ENCODE measurements at places on chromosomes 6 and 20. TPM values are rescaled to one million over a fixed set of nuclear protein-coding genes. Genes with fewer than 3 reads are reported as not detected.

TOX2 gene
- not detected for total RNA-seq

- DNase-seq: no peak
Measured at GRCh38 chr6:9272671-9273070, 837.3 kb upstream of the SLC35B3 start.

DNA sequence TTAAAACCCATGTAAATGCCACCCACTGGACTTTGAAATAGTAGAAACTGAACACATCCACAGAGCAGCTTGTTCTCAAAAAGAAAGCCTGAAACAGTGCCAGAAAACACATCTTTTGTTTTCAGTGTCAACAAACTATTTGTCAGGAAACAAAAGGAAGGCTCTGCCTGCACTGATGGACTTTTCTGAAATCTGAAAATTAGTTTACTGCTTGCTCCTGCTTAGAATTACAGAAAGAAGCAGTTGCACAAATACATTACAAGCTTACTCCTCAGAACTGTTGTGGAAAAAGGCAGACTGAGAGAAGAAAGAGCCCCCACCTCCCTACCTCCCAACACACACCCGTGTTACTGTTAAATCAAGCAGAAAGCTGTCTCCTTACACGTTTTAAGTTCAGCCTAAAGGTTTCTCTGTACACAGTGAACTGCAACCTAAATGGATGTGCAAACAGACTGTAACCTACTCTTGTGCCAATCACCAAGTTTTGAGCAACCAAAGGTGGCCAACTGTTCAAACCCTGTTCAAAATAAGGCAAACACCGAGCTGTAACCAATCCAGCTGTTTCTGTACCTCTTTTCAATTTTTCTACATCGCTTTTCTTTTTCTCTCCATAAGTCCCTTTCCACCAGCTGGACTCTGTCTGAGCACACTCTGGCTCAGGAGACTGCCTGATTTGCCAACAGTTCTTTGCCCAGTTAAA lies 43.7 kb downstream of the FRK start:
- no peak for DNase-seq

GGTLC1 gene
- total RNA-seq: not detected

GRCh38 chr20:358891-359555 lies 12.1 kb downstream of the NRSN2 start:
- no peak for DNase-seq
